Germinal center (tissue), 1 donor: ENCODE measurements at places on chromosomes 2 and 18.

GRCh38 chr2:129585760-129586159, 393.7 kb upstream of the RAB6C start:
- DNase-seq, result no peak

DNA sequence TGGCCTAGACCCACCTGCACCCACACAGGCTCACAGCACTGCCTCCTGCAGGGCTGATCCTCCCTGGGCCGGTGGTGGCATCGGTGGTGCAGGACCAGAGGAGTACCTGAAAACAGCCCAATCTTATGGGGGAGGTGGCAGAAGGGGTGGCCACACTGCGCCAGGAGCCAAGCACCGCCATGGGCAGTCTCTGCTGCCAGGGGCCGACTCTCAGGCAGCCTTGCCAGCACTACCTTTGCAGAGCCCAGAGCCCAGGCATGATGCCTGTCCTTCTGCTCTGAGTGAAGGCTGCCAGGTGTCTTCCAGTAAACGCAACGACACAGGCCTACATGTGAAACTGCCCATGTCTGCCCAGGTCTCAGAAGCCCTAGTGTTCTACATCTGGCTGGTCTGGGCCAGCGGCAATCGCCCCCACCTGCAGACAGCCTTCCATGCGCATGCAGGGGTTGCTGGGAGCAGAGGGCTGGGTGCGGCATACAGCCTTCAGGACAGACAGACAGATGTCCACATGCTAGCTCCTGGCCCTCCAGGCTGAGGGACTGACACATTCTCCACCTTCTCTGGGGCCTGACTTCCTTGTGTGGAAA, 6.8 kb downstream of the HS6ST1 start:
- DNase-seq, result no peak

DNA sequence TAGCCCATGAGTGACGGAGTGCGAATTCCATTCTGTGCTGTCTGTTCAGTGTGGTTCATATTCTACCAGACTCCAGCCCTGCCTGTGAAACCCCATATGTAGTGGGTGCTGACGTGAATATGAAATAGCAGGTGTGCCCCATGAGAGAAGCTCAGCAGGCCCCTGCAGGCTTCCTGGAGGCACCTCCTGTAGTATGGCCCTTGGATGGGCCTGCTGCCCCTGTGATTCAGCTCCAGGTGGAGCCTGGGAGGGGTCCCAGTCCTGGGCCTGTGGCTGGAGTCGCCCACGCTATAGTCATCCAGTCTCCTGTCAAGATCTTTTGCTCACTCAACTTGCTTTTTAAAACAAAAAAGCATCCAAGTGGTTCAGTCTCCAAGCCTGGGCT, 125.5 kb downstream of the GLI2 start:
- DNase-seq, result no peak

- no peak for DNase-seq
Measured at GRCh38 chr2:18362696-18363095, 197.8 kb downstream of the RDH14 start.

DNA sequence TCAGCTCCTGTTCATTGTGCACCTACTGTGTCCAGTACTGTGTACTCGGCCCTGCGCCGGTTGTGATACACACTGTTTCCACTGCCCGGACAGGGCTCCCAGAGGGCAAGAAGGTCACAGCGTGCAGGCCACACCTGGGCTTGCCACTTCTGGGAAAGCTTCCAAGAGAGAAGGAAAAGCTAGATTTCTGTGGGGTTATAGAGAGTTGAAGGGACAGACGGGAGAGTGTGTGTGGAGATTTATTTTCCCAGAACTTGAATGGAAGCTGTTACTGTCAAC, 3.8 kb upstream of the CNDP1 start:
- no peak for DNase-seq

- DNase-seq, result no peak
Measured at GRCh38 chr2:182647499-182647787, 68.6 kb upstream of the DNAJC10 start.
